CD14-positive monocyte (primary cell): ENCODE measurements at places on chromosomes 4 and X.

DNA sequence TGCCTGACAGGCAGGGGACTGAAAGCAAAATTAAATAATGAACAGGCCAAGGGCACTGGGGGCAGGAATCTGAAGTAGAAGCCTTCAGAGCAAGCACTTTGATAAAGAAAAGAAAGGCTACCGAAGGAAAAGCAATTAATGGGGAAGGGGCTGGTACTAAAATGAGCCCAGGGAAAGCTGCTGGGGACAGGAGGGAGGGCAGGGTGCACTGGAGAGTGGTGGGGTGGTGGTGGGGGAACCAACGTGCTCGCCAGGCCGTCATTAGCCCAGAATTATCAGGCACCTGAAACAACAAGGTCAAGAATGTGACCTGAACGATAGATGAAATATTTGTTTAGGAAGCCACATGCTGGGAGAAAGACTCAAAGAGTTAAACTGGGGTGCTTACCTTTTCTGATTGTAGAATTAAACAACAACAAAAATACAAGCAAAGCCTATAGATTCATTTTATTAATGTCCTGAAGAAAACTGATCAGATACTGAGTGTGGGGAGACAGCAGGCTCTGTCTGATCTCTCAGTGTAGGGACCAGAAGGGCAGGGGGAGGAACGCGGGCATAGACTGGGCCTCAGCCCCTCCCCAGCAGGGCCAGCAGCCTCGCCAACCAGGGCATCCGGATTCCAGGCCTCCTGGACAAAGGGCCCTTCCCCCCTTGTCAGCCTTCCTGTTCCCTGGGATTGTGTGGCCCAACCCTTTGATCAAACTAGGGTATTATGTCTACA lies 239.7 kb upstream of the KLF3 start:
- DNase-seq, result no peak

DNA sequence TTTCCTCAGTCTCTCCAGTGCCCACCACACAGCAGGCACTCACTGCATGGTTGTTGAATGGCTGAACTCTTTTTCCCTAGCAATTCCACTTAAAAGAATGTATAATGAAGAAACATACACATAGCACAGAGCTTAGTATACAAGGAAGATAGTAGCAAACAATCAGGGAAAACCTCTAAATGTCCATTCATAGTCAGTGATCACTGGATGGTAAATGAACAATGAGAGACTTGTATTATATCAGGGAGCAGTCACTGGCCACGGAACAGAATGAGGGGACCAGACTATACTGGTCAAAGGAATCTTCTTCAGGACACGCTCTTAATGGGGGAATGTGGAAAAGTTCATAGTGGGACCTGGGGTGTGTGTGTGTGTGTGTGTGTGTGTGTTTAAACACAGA lies 43.6 kb upstream of the FAM156A start:
- DNase-seq, result no peak

- no peak for DNase-seq
Measured at GRCh38 chr4:177759729-177760128, 317.5 kb upstream of the AGA start.

- no peak for DNase-seq
Measured at GRCh38 chrX:136387951-136388502, 87.3 kb downstream of the ADGRG4 start.

DNA sequence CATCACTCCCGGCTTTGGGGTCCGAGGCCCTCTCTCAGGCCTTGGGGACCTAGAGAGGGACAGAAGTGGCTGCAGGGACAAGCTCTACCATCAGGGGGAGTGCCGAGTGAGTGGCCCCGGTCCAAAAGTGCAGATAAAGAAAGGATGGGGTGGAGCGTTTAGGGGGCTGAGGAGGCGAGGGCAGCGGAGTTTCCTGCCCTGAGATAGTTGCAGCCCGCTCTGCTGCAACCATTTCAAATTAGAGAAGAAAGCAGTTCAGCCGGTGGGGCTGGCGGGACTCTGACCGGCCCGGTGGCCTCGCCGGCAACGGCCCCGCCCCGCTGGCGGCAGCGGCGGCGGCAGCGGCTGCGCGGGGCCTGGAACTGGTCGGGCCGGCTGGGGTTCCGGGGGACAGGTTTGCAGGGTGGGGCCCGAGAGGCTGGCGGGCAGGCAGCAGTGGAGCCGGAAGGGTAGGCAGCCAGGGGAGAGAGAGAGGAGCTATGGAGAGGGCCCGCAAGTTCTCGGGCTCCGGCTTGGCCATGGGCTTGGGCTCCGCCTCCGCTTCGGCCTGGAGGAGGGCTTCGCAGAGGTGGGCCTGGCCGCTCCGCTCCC lies 7.6 kb downstream of the DLG3 start:
- peak; percentile 7 for DNase-seq

DNA sequence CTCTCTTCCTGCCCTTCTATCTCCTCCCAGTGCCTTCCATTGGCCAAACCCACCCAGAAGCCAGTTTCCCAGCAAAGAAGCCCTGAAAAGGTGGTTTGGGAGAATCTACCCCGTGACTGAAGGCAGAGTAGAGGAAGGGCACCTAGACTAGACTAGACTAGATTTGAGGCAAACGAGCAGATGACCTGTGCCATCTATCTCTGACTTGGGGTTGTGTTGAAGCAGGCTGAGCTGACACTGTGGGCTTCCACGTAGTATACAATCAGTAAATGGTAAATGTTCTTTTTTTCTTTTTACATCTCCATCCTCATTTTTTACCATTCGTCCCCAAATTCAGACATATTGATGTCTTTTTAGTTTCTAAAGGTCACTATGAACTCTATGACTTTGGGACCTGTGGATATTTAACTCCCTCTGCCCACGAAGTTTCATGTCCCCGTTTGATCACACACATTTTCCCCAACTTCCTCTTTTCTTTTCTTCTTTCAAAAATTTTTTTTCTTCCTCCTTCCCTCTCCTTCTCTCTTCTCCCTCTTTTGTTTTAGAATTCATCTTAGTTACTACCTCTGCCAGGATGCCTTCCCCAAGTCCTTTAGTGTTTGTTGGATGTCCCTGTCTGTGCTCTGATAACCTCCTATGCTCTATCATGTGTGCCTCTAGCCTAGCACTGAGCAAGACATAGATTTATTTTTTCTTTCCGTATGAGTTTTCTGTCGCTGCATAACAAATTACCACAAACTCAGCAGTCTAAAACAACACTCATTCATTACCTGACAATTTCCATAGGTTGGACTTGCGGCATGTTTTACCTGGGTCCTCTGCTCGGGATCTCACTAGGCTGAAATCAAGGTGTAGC lies 6.2 kb upstream of the AFF1 start:
- DNase-seq, result no peak

- peak; percentile 6 for DNase-seq
Measured at GRCh38 chrX:131677655-131678628, 134.1 kb downstream of the OR13H1 start.

DNA sequence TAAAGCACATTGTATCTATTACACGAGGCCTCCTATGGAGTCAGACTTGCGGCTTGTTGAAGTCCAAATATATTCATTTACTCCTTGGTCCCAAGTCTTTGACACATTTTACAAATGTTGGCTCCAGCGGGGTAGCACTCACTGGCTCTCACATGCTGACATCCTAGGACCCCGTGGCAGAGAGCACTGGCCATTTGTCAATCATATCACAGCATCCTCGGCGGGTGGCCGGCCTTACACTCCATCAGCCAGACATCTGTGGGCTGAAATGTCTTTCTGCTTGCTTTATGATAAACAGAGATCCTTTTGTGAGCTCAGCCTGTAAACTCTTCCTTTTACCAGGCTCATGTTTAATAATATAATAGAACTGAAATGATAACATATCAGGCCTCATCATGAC lies 25.7 kb upstream of the VCX2 start:
- no peak for DNase-seq

GRCh38 chr4:4541661-4542570 lies at the start of gene STX18:
Gene STX18 (minus strand): TSS chr4:4542048. CDS start chr4:4541964, 84 bp downstream.
- DNase-seq, result peak; percentile 85

DNA sequence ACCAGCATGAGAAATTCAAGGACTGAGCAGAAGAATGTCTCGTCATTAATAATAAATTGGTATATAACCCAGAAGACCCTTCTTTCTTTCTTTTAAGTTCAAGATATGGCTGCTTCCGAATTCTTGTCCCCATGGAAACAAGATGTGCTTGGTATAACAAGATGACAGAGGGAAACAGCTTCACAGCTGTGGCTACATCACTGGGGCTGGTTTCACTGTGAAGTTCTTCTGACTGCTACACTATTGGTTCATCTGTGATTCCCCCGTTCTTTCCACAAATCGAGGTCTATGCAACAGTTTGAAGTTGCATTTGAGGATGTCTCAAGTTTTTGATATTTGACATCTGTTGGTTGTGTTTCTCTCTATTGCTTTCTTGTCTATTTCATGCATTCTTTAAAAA lies 12.3 kb upstream of the DTHD1 start:
- DNase-seq, result peak; percentile 45

- peak; percentile 66 for DNase-seq
Measured at GRCh38 chrX:41921492-41922430, 1.6 kb downstream of the CASK start.

GRCh38 chr4:36863601-36864000 lies 380.9 kb upstream of the NWD2 start:
- no peak for DNase-seq

DNA sequence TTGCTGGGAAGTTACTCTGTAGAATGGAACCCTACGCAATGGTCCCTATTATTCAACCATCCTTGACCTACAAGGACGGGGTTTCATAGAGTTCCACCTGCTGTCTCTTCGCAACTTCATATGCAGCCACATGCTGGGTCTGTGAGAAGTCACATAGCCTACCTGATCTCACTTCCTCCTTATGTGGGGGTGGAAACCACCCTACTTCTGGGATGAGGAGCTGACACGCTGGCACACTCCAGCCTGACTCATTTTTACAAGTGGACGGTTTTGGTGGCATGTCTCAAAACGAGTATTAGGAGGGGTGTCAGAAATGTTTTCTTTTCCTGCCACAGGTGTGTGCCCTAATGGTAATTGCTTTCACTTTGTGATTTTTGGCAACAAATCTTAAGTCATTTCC lies 36.8 kb upstream of the ARSD start:
- DNase-seq, result peak; percentile 6

DNA sequence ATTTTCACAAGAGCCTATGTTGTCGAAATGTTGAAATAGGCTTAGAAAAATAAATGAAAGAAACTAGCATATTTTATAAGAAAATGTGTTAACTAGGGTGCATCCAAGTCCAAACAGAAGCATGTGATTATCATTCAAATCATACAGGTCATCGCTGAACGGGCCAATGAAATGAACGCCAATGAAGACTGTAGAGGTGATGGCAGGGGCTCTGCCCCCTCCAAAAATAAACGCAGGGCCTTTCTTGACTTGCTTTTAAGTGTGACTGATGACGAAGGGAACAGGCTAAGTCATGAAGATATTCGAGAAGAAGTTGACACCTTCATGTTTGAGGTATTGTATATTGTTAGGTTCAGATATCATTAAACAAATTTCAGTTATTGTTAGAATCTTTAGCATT lies 9.6 kb downstream of the CYP4V2 start:
- no peak for DNase-seq

- DNase-seq, result peak; percentile 19
Measured at GRCh38 chr4:73019462-73020047, 50.0 kb downstream of the COX18 start.

GRCh38 chrX:332916-333610 lies 14.5 kb upstream of the GTPBP6 start:
- no peak for DNase-seq

GRCh38 chrX:100663642-100664041 lies 19.6 kb downstream of the SRPX2 start:
- DNase-seq, result no peak

- DNase-seq, result no peak
Measured at GRCh38 chrX:142096253-142096652, 108.8 kb downstream of the MAGEC2 start.

DNA sequence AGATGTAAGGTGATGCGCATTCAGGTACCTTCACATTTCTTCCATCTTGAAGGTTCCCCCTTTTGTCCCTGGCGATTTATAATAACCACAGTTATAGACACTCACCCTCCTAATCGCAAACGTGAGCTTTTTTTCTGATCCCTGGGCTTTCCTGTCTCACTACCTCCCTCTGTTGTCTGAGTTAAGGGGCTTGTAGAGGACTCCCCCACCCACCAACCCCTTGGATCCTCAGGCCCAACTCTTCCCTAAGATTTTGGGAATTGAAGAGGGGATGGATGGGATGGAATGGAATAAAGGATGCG lies 1.4 kb downstream of the CNKSR2 start:
- DNase-seq, result no peak

GRCh38 chr4:10032625-10033024 lies 11.3 kb upstream of the SLC2A9 start:
- peak; percentile 92 for DNase-seq

DNA sequence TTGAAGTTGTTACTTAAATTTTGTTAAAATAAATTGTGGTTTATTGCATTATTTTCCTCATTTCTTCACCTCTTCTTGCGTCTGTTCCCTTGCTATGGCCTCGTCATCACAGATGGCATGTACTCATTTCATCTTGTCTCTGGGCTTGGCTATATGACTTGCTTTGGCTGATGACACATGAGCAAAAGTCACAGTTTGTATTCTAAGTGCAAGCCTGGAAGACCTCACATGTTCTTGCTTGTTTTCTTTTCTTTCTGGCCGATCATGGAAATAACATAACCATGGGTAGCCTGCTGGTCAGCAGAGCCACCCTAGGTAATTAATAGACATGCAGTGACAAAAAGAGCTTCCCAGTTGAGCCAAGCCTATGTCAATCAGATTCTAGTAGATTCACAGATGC lies 527.9 kb downstream of the SPRY1 start:
- DNase-seq, result no peak

DNA sequence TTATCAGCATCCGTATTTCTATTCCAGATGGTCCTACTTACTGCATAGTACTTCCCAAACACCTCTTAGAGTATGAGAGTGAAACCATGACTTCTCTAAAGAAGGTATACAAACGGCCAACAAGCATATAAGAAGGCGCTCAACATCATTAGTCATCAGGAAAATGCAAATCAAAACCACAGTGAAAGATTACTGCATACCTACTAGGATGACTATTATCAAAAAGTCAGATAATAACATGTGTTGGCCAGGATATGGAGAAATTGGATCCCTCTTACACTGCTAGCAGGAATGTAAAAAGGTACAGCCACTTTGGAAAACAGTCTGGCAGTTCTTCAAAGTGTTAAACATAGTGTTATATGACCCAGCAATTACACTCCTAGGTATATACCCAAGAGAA lies 215.3 kb upstream of the CXorf66 start:
- no peak for DNase-seq

DNA sequence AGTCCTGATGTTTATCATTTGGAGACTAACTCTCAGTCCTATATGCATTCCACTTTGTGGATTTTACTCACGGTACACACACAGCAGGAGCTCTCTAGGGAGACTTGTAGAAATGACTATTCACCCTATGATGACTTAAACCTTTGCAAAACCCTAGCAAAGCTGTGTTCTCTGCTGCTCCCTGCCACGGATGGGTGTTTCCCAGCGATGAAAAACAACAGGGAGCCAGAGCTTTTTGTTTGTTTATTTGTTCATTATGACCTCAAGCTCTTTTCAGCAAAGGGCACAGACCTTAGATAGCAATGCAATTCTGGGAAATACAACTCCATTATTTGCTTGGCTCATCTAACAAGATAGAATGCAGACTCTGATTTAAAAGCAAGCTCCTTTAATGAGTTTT lies 156.6 kb downstream of the GRIA3 start:
- no peak for DNase-seq
